Upper lobe of right lung (tissue), 1 donor: ENCODE measurements at places on chromosomes 2 and 18. TPM values are rescaled to one million over a fixed set of nuclear protein-coding genes. Genes with fewer than 3 reads are reported as not detected.
A peak's percentile ranks its signal among the peaks of the same experiment; 100 is the strongest.

DNA sequence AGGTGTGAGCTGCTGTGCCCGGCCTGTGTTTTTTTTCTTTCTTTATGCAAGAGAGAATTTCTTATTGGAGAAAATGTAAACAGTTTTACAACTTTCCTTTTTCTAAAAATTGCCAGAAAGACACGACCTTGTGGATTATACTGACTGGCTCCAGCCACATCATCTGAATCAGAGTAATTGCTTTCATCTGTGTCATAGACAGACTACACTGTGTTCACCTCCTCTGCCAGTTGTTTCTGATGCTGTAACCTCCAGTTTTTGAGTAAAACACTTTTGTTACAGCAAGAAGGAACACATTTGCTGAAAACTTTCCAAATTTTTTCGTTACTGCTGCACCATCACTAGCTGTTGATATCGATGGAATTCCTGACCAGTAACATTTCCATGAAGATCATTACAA, 43.9 kb upstream of the PLEKHM3 start:
- H3K27ac ChIP-seq: no peak overlapping the region
- no peak for DNase-seq
- no peak overlapping the region for H3K4me3 ChIP-seq

DNA sequence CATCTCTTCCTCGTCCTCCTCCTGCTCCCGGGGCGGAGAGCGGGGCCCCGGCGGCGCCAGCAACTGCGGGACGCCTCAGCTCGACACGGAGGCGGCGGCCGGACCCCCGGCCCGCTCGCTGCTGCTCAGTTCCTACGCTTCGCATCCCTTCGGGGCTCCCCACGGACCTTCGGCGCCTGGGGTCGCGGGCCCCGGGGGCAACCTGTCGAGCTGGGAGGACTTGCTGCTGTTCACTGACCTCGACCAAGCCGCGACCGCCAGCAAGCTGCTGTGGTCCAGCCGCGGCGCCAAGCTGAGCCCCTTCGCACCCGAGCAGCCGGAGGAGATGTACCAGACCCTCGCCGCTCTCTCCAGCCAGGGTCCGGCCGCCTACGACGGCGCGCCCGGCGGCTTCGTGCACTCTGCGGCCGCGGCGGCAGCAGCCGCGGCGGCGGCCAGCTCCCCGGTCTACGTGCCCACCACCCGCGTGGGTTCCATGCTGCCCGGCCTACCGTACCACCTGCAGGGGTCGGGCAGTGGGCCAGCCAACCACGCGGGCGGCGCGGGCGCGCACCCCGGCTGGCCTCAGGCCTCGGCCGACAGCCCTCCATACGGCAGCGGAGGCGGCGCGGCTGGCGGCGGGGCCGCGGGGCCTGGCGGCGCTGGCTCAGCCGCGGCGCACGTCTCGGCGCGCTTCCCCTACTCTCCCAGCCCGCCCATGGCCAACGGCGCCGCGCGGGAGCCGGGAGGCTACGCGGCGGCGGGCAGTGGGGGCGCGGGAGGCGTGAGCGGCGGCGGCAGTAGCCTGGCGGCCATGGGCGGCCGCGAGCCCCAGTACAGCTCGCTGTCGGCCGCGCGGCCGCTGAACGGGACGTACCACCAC, 2.1 kb downstream of the GATA6 start:
- no peaks in the 10 kb centered on the region for H3K4me1 ChIP-seq
- peak overlapping the region; percentile 98 for H3K27ac ChIP-seq
- no peaks in the 10 kb centered on the region for H3K36me3 ChIP-seq
- H3K27me3 ChIP-seq: peaks cover 26% of the 10 kb centered on the region
- H3K4me3 ChIP-seq: peak overlapping the region; percentile 86

ALLC gene
- not detected for total RNA-seq

- H3K36me3 ChIP-seq: no peaks in the 10 kb centered on the region
- no peaks in the 10 kb centered on the region for H3K4me1 ChIP-seq
- H3K27me3 ChIP-seq: peaks cover 7% of the 10 kb centered on the region
Observed at GRCh38 chr2:58900246-58901027, 659.3 kb upstream of the FANCL start.

GRCh38 chr2:31018280-31018679, 120.0 kb downstream of the GALNT14 start:
- no peak for DNase-seq
- H3K27ac ChIP-seq: no peak overlapping the region
- H3K4me3 ChIP-seq: no peak overlapping the region
- H3K4me1 ChIP-seq: no peaks in the 10 kb centered on the region
- H3K27me3 ChIP-seq: no peaks in the 10 kb centered on the region
- no peaks in the 10 kb centered on the region for H3K36me3 ChIP-seq
